Calu3 (cell line): ENCODE measurements at places on chromosomes 4 and X.

DNA sequence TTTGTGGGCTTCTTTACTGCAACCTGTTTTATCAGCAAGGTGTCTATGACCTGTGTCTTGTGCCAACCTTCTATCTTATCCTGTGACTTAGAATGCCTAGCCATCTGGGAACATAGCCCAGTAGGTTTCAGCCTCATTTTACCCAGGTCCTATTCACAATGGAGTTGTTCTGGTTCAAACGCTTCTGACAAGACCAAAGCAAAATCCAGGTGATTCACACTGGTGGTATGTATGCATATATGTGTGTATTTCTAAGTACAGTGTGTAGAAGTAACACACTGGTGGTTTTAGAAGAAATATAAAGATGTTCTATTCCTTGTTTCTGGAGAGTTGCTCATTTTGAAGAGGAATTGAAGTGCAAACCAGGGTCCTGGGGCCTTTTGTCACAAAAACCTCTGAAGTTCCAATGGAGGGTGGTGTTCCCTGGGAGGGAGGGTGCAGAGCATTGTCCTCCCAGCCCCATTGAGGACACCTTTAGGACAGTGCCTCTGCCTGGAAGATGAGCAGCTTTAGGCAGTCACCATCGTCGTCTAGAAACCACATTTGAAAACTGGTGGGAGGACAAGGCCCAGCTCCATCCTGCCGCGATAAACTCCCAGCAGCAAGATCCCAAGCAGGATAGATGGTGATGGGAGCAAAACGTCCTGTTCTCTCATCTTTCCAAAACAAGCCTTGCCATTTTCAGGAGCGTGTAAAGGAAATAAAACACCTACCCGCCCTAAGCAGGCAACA is 191.4 kb downstream of the TSPAN5 start:
- DNase-seq: no peak

GRCh38 chr4:105236202-105236915 is 89.7 kb downstream of the TET2 start:
- no peak for DNase-seq

- DNase-seq: no peak
These were observed 20.4 kb upstream of the WWC2 start for GRCh38 chr4:183078634-183079033.

DNA sequence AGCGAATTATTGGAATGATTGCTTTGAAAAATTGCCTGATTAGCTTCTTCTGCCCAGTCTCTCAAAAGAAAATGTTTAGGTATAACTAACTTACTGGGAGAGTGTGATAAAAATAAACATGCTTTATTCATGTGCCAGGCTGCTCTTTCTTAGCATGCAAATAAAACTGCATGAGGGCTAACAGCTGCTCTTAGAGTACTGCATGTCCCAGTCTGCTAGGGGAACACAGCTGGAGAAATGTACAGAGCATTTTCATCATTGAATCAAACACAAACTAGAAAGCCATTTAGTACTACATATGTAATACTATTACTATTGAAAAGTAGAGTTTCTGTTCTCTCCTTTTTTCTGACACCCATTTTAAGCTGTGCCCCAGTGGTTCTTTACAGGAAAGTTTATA is 726.0 kb downstream of the GRID2 start:
- DNase-seq: no peak

GRCh38 chr4:1208266-1208961 is 36.0 kb upstream of the SPON2 start:
- DNase-seq: no peak

- DNase-seq: no peak
These were observed 11.5 kb upstream of the SRPX start for GRCh38 chrX:38232079-38232686.

GRCh38 chrX:105098812-105099211 is 121.7 kb downstream of the TEX13A start:
- DNase-seq: no peak
